ENCODE measurements at places on chromosomes 3 and 15. TPM values are rescaled to one million over a fixed set of nuclear protein-coding genes. Genes with fewer than 3 reads are reported as not detected.

- DNase-seq = no peak
Observed at GRCh38 chr3:54619531-54619930, 308.3 kb downstream of the LRTM1 start.

DNA sequence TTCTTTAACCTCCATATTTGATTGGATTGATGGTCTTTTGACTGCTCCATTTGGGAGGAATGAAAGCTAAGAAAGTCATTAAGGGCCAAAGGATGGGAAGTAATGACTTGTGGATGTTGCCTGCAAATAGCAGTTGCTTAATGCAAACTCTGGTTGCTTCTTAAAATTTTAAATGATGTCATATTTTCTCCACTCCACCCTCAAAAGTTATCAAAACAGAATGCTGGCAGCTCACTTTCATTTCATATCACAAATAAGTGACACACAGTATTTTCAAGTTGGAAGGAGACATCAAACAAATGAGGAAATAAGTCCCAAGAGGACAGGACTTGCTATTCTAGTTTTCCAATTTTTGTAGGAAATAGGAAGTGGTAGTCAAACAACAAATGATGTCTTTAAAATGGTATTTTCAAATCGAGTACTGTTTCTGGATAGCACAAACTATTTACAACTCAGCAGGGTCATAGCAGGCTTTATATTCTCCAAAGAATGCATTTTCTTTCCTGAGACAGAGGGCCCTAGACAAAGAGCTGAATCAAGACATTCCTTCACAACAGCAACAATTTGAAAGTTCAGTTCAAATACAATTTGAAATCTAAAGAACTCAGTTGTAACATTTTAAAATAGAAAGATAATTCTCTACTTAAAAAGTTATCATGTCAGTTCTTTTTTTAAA, 165.1 kb upstream of the UBE2E1 start:
- DNase-seq = peak; percentile 24

DNA sequence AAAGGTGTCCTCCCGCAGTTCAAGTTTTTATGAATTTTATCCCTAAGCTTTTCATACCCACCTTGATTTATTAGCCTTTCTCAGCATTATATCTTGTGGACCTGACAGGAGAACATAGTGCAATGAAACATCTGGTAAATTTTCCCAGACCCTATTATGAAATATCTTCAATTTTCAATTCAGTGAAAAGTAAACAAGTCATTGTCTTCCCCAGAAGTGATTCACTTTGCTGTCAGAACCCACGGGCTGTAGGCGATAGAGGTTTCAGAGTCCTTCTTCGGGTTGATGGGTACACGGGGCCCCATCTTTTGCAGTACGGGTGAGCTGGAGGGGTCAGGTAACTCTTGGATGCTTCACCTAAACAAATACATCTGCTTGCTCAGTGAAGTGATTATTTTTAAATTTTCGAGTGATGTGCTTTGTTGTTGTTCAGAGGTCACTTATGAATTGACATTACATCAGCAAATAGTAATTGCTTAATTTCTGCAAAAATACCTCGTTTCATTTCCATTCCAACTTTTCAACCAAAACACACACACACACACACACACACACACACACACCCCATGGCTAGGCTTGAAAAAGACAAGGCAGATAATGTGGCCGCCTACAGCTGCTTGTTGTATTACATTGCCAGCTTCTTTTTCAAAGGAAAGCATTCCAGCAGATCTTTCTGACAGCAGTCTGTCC, 102.9 kb downstream of the SEMA6D start:
- DNase-seq = no peak

C3orf85 gene
- total RNA-seq = not detected
